ENCODE measurements at places on chromosomes 12 and 14.

DNA sequence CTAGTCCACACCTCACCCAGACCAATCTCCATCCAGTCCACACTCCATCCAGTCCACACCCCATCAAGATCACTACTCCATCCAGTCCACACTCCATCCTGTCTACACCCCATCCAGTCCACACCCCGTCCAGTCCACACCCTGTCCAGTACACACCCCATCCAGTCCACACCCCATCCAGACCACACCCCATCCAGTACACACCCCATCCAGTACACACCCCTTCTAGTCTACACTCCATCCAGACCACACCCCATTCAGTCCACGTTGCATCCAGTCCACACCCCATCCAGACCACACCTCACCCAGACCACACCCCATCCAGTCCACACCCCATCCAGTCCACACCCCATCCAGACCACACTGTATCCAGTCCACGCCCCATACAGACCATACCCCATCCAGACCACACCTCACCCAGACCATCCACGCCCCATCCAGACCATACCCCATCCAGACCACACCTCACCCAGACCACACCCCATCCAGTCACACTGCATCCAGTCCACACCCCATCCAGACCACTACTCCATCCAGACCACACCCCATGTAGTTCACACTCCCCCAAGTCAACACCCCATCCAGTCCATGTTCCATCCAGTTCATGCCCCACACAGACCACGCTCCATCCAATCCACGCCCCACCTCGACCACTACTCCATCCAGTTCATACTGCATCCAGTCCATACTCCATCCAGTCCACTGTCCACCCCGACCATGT, 116.6 kb upstream of the RTL1 start:
- DNase-seq: peak; percentile 5
- H3K27ac ChIP-seq: no peak overlapping the region
- H3K36me3 ChIP-seq: no peaks in the 10 kb centered on the region

DNA sequence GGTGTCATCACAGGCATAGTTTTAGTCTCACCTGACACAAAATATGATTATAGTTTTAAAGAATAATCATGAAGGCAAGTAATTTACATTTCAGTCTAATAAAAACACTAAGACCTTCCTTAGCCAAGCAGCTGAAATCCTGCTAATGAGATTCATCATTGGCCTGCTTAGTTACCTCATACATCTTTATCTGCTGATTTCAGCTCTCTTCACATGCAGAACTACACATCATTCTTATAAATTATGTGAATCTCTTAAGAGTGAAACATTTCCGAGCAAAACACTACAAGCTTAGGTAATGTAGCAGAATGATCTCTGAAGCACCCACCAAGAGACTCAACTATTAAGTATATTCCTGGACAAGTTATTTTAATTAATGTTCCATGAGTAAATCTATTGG, 198.1 kb downstream of the DPY19L2 start:
- no peak for DNase-seq
- no peak overlapping the region for H3K27ac ChIP-seq
- no peak overlapping the region for H3K4me3 ChIP-seq
- H3K4me1 ChIP-seq: no peaks in the 10 kb centered on the region

GRCh38 chr14:51342226-51342625, 102.2 kb downstream of the TMX1 start:
- no peak overlapping the region for H3K4me3 ChIP-seq
- DNase-seq: no peak
- H3K36me3 ChIP-seq: no peaks in the 10 kb centered on the region
- H3K27me3 ChIP-seq: peaks cover 7% of the 10 kb centered on the region
- H3K27ac ChIP-seq: no peak overlapping the region

- no peak for DNase-seq
- H3K27ac ChIP-seq: no peak overlapping the region
Measured at GRCh38 chr14:23789696-23790095, 153.5 kb downstream of the DHRS2 start.

DNA sequence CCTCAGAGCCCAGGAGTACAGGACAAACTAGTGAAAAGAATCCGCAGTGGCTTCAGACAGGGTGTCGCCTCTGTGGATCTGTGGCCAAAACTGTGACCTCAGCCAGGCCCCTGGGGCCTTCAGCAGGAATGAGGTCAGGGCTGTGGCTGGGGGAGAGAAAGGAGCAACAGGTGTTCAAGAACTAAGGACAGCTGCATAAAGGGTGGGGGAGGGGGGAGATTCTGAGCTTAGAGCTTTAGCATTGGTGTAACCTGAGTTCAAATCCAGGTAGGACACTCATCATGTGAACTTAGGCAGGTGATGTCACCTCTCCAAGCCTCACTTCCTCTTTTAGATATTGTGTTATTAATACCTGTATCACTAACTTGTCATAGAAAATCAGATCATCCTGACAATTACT, 40.9 kb upstream of the CORO1C start:
- no peak overlapping the region for H3K4me3 ChIP-seq
- no peaks in the 10 kb centered on the region for H3K4me1 ChIP-seq
- no peaks in the 10 kb centered on the region for H3K36me3 ChIP-seq
- H3K27me3 ChIP-seq: peaks cover 7% of the 10 kb centered on the region

DNA sequence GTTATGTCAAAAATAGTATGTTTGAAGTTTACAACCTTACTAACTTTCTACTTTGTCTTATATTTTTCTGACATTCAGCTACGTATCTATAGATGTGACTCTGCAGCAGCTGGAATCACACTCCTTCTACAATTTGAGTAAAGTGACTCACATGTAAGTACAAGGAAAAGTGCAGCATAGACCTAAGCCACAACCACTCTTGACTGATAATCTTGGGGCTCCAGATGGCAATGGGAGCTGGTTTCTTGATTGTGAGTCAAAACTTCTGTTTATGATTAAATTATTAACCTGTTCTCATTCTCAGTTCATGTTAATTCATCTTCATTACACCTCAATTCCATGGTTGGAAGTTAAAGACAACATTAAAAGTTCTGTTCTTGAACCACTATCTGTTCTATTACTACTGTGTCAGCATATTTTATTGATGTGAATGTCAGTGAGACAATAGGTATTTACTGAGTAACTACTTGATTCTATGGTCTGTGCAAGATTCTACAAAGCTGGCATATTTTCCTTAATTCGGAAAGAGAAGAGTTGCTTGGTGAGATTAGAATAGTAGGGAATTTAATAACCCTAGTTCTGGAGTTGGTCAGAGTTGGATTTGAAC, 112.9 kb downstream of the TSHR start:
- no peaks in the 10 kb centered on the region for H3K36me3 ChIP-seq
- no peak overlapping the region for H3K4me3 ChIP-seq
- H3K4me1 ChIP-seq: no peaks in the 10 kb centered on the region

GRCh38 chr12:30996255-30996654, 69.7 kb downstream of the TSPAN11 start:
- no peaks in the 10 kb centered on the region for H3K4me1 ChIP-seq
- no peak overlapping the region for H3K4me3 ChIP-seq
- no peak overlapping the region for H3K27ac ChIP-seq
- no peaks in the 10 kb centered on the region for H3K36me3 ChIP-seq
- no peak for DNase-seq

- no peak for DNase-seq
- no peaks in the 10 kb centered on the region for H3K4me1 ChIP-seq
- no peak overlapping the region for H3K4me3 ChIP-seq
- H3K27ac ChIP-seq: no peak overlapping the region
Measured at GRCh38 chr12:118571730-118572129, 195.4 kb downstream of the SUDS3 start.

DNA sequence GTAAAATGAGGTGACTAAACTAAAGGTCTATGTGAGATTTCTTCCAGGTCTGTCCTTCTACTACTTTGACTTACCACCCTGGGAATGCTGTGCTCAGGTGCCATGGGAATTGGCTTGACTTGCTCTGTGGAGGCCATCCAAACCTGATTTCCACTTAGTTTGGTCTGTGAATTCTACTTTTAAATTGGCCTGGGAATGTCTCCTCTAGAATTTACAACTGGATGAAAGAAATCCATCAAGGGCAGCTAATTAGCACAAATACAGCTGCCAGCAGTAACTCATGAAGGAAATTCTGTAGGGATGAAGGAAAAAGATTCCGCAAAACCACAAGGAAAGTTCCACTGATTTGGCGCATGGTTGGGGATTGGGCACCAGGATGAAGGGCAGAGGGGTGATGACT, 31.7 kb upstream of the FRMD6 start:
- DNase-seq: no peak
- H3K4me1 ChIP-seq: no peaks in the 10 kb centered on the region
- no peak overlapping the region for H3K27ac ChIP-seq
- no peak overlapping the region for H3K4me3 ChIP-seq
- H3K36me3 ChIP-seq: no peaks in the 10 kb centered on the region

DNA sequence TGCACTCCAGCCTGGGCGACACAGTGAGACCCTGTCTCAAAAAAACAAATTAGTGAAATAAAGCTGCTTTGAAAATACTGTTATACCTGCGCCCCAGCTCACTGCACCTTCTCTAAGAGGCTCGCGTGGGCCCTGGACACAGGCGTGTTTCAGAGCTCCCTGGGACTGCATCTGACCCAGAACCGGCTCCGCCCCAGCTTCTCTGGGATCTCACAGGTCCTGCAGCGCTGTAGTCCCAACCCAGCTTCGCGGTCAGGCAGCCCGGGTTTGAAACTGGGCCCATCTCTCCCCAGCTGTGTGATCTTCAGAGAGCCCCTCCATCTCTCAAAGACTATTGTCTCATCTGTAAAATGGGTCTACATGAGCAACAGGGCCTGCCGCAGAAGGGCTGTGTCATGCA, 7.5 kb downstream of the RIMBP2 start:
- H3K27me3 ChIP-seq: peaks cover 13% of the 10 kb centered on the region
- no peaks in the 10 kb centered on the region for H3K4me1 ChIP-seq
- H3K36me3 ChIP-seq: no peaks in the 10 kb centered on the region
- no peak for DNase-seq
- H3K4me3 ChIP-seq: no peak overlapping the region
- H3K27ac ChIP-seq: no peak overlapping the region

DNA sequence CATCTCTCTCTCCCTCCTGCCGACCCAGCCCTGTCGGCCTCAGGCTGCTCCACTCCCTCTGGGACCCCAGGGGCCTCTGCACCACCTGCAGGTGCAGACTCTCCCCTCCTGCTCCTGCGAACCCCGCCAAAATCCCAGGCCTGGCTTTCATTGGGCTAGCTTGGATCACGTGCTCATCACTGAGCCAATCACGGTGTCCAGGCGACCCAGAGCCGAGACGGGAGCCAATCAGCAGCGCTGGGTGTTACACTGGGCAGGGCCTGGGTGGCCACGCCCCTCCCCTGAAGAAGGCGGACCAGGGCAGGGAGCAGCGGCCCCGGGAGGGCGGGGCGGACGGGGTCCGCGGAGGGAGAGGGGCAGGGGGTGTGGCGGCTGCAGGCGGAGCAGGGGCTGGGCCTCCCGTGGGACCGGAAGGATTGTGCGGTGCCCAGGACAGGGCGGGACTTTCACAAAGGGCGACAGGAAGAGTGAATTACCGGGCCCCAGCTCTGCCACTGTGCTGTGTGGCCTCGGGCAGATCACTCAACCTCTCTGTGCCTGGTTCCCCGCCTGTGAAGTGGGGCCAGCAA, 66.6 kb upstream of the FBRSL1 start:
- H3K27ac ChIP-seq: no peak overlapping the region
- H3K36me3 ChIP-seq: no peaks in the 10 kb centered on the region
- H3K4me1 ChIP-seq: peaks cover 6% of the 10 kb centered on the region
- no peak overlapping the region for H3K4me3 ChIP-seq

- peaks cover 6% of the 10 kb centered on the region for H3K4me1 ChIP-seq
- no peak overlapping the region for H3K4me3 ChIP-seq
- H3K27me3 ChIP-seq: no peaks in the 10 kb centered on the region
- no peak overlapping the region for H3K27ac ChIP-seq
Measured at GRCh38 chr12:91588874-91589454, 406.3 kb upstream of the DCN start.

GRCh38 chr12:54701940-54702592, 53.9 kb upstream of the DCD start:
- H3K4me3 ChIP-seq: no peak overlapping the region
- no peak for DNase-seq
- no peaks in the 10 kb centered on the region for H3K4me1 ChIP-seq
- no peaks in the 10 kb centered on the region for H3K36me3 ChIP-seq

DNA sequence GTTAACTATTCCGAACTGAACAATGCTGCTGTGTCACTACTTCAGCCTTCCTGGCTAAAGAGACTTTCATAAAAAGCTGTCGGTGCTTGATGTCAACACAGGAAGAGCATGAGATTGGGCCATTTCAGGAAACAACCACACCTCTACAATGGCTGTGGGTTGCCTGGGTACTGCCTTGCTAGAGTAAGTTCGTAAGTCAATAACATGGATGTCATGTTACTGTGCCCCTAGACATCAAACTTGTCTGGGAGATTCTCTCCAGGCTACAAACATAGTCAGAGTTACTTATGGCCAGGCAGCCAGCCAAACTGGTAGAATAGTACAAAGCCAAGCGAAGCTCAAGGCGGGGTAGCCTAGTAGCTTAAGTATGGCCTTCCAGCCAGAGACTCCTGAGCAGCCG, 23.1 kb downstream of the MAX start:
- peak overlapping the region; percentile 67 for H3K27ac ChIP-seq
- DNase-seq: no peak
- peaks cover 87% of the 10 kb centered on the region for H3K36me3 ChIP-seq
- H3K4me3 ChIP-seq: no peak overlapping the region
- no peaks in the 10 kb centered on the region for H3K27me3 ChIP-seq
- peaks cover 41% of the 10 kb centered on the region for H3K4me1 ChIP-seq

DNA sequence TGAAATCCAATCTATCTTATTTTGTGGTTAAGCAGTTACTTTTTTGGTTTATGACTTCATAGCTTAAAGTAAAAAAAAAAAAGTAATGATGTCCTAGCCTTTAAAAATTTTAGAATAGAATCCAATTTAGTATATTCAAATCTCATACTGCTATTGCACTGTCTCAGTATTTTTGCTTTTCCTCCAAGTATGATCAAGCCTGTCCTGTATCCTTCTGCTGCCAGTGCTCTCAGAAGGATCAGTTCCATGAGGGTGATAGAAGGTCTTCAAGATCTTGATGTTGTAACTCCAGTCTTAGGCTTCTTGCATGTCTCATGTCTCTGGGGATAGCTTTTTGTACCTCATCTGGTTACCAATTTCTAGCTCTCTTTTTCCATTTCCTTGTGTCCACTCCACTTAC, 324.2 kb upstream of the FAR2 start:
- no peaks in the 10 kb centered on the region for H3K27me3 ChIP-seq
- H3K4me3 ChIP-seq: no peak overlapping the region
- H3K36me3 ChIP-seq: no peaks in the 10 kb centered on the region
- no peaks in the 10 kb centered on the region for H3K4me1 ChIP-seq
- DNase-seq: no peak
- H3K27ac ChIP-seq: no peak overlapping the region

- H3K4me1 ChIP-seq: no peaks in the 10 kb centered on the region
- no peak for DNase-seq
- no peak overlapping the region for H3K4me3 ChIP-seq
- peaks cover 3% of the 10 kb centered on the region for H3K27me3 ChIP-seq
- no peak overlapping the region for H3K27ac ChIP-seq
Measured at GRCh38 chr14:88202286-88202685, 120.8 kb downstream of the KCNK10 start.

DNA sequence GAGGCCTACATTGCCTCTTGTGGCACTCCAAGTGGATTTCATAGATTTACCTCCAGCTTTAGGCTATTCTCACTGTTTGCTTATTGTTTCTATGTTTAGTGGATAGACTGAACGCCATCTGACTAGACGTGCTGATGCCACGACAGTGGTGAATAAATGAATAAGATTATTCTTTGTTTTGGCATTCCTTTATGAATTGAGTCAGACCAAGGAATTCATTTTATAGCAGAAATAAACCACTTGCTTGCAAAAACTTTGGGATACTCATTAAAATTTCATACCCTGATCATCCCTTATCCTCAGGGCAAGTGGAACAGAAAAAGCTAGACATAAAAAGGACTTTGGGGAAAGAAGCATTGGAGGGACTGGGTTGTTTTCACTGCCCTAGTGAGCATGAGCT, 71.7 kb upstream of the FERMT2 start:
- H3K4me1 ChIP-seq: peaks cover 5% of the 10 kb centered on the region
- no peaks in the 10 kb centered on the region for H3K27me3 ChIP-seq
- no peak overlapping the region for H3K27ac ChIP-seq
- DNase-seq: no peak

Measured in activated T-helper 2 cell treated with anti-CD3 and anti-CD28 coated beads, Interferon-gamma antibody, Interleukin-2, Interleukin-4, amounts not matched to agents 10 μg/mL and 5 μg/mL and 100 μg/mL, durations not matched to agents 14 hours and 24 hours and 36 hours (primary cell).